GM12892 (cell line): ENCODE measurements at places on chromosomes 2 and 18.

GRCh38 chr2:177327009-177327408, 62.5 kb upstream of the NFE2L2 start:
- no peak for DNase-seq

- no peak for DNase-seq
Observed at GRCh38 chr2:26671691-26672090, 20.8 kb upstream of the KCNK3 start.

DNA sequence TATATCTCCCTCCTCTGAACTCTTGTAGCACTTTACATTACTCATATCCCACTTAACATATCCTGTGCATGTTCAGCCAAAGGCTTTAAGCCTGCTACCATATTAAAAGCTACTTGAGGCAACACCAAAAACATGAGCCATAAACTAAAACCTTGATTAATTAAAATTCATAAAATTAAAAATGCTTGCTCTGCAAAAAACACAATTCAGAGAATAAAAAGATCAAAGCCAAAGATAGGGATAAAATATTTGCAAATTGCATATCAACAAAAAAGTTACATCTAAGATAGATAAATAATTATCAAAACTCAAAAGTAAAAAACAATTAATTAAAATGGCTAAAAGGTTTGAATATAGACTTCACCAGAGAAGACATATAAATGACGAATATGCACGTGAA, 495.4 kb upstream of the PIK3C3 start:
- DNase-seq: no peak

GRCh38 chr18:63099848-63100629, 219.5 kb downstream of the BCL2 start:
- no peak for DNase-seq

DNA sequence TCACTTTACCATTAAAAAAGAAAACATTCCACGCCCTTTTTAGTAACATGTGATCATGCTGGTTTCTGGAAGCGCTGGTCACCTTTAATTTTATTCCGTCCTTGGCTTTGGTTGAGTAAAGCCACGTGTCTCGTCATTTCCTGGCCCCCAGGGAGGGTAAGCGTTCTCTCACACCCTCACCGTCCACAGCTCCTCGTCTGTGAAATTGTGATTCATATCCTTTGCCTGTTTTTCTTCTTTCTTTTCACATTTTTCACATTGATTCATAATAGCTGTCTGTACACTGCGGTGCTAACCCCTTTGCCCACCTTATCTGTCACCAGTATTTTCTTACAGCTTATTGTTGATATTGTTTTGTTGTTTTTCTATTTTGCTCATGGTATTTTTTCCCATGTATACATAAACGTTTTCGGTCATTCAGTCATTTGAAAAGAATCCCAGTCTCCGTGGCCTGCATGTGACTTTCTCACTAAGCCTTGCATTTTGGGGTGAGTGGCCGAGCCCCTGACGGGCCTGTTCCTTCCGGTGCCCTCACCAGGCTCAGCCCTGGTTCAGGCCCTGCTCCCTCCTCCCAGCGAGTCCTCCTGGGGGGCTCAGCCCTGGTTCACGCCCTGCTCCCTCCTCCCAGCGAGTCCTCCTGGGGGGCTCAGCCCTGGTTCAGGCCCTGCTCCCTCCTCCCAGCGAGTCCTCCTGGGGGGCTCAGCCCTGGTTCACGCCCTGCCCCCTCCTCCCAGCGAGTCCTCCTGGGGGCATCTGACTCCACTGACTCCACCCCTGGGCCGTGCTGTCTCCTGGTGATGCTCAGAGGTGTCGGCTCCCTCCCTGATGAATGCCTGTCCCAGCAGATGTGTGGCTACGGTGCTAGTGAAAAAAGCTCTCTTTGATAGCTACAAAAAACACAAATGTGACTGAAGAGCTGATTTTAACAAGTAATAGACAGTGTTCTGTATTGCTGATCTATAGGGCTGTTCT, 249.7 kb upstream of the PXDN start:
- no peak for DNase-seq

GRCh38 chr2:39217192-39217550, 26.6 kb downstream of the CDKL4 start:
- no peak for DNase-seq

- no peak for DNase-seq
Observed at GRCh38 chr2:61898810-61899209, 6.7 kb upstream of the COMMD1 start.

- DNase-seq: no peak
Observed at GRCh38 chr18:35389095-35389618, 12.0 kb upstream of the ZNF396 start.

DNA sequence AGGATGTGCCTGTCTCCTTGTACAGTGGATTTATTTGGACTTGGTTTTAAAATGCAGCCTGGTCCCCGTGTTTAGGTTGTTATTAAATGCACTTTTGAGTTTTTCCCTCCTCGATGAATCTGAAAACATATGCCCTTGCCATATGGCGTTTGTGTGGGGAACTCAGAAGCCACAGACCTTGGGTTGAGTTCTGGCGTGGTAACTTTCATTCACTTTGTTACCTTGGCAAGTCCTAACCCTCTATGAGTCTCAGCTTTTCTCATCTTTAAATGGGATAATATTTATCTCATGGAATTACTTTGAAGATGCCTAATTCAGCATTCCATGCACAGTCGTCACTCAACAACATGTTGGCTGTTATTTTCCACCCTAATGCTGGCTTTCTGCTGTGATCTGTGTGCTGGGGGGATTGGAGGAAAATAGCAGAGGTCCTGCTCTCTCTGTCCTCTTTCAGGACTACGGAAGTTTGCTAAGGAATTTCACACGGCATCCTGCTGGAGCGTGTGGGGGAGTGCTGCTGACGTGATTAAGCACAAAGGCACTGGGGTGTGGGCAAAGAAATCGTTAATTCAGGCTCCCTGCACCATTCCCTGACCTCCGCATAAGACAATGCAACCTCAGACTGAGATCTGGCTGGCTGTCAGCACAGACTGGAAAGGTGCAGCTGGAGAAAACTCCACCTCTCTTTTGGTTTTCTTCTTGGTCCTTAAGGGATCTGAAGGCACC, 61.7 kb downstream of the LDLRAD4 start:
- no peak for DNase-seq

GRCh38 chr2:240436683-240437550, 1.5 kb downstream of the GPC1 start:
- DNase-seq: no peak

- DNase-seq: no peak
Observed at GRCh38 chr18:79896738-79897137, 54.7 kb downstream of the SLC66A2 start.

- DNase-seq: no peak
Observed at GRCh38 chr2:141889788-141890187, 241.0 kb downstream of the LRP1B start.

DNA sequence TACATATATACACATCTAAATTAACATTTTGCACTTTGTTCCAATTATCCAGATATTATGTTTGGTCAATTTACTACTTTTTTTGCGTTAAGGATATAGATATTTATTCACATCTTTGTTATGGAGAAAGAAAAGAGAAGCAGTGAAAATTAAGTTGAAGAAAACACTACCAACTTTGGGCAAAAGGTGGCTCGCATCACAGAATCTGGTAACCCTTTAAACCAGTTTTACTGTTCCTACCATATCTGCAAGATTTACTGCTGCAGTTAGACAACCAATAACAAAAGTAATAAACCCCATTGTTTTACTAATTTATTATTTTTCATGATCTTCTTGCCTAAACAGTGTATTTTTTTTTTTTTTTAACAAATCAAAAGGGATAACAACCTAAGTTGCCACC, 53.6 kb downstream of the SMAD2 start:
- no peak for DNase-seq

DNA sequence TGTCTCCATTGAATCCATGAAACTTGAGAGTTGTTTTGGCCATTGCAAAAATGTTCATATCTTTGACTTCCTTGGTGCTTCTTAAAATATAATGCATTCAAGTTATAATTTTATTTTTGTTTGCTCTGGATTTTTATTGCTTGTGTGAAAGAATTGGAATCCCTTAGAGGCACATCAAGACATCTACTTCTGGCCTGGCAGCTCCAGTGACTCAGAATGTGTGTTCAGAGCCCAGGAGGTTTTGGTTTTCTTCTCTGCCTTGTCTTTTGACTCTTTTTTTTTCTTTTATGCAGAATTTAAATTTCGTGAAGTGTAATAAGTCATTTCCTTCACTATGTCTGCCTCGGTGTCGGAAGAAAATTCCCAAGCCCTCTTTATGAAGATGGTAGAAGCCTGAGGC, 180.2 kb downstream of the LTBP1 start:
- DNase-seq: no peak
